ENCODE measurements at places on chromosomes 1 and 21. TPM values are rescaled to one million over a fixed set of nuclear protein-coding genes. Genes with fewer than 3 reads are reported as not detected.

Gene KRTAP7-1
- total RNA-seq: not detected

Gene RAB42
- total RNA-seq: 4.7 TPM

Gene GPR25
- total RNA-seq: 0.64 TPM

Gene C1orf226
- total RNA-seq: 44.1 TPM

Gene LYPLAL1
- 14.8 TPM for total RNA-seq

Gene DCST1
- total RNA-seq: not detected

Gene SNX27
- total RNA-seq: 28.4 TPM

Gene SLC25A34
- 22.6 TPM for total RNA-seq

GRCh38 chr1:230326971-230327891 lies 98.9 kb downstream of the PGBD5 start:
- DNase-seq: no peak

DNA sequence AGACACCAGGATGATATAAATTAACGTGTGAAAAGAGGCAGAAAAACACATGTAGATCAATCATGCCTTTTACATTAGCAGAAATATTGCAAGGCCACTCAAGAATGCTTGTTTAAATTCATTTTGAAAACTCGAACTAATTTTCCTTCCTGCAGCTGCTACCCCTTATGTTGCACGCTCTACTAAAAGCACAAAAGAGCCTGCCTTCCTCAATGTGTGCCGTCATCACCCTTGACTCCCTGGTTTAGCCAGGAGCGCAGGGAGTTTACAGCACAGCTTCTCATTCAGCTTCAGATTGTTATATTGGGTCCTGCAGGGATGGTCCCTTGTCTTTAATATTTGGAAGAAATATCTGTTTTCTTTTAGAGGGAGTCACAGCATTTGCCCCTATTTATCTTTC lies 10.1 kb upstream of the ST6GALNAC5 start:
- DNase-seq: no peak

- DNase-seq: no peak
Observed at GRCh38 chr1:96130432-96130831, 591.2 kb upstream of the PTBP2 start.

DNA sequence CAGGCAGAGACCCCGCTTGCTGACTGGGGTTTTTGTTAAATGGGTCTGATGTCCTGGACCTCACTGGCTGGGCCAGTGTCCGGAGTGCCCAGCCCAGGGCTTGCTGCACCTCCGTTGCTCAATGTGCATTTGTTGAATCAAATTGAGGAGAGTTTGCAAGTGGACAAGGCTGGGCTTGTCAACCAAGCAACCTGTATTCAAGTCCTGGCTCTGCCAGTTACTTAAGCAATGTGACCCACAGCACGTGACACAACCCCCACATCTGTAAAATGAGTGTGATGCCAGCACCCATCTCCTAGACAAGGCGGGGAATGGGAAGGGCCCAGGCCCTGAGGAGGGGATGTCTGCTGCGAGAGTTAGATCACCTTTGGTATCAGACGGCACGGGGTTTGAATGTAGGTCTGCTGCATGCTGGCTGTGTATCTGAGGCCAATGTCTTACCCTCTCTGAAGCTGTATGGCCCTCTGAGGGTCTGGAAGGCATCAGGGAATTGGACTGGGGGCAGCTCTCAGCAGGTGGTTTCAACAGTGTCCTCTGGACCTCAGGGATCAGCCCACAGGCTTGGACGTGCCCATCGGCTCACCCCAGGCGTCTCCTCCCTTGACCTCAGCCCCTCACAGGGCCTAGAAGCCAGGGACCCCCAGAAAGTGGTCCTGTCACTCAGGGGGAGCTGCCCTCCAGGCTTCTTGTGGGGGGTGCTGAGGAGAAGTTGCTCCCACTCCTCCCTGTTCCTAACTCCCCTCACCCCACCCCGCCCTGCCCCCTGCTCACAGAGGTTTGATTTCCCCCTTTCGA lies 51.0 kb upstream of the RUNX3 start:
- DNase-seq: no peak

- DNase-seq: no peak
Observed at GRCh38 chr21:44043613-44044012, 31.5 kb downstream of the TRAPPC10 start.

DNA sequence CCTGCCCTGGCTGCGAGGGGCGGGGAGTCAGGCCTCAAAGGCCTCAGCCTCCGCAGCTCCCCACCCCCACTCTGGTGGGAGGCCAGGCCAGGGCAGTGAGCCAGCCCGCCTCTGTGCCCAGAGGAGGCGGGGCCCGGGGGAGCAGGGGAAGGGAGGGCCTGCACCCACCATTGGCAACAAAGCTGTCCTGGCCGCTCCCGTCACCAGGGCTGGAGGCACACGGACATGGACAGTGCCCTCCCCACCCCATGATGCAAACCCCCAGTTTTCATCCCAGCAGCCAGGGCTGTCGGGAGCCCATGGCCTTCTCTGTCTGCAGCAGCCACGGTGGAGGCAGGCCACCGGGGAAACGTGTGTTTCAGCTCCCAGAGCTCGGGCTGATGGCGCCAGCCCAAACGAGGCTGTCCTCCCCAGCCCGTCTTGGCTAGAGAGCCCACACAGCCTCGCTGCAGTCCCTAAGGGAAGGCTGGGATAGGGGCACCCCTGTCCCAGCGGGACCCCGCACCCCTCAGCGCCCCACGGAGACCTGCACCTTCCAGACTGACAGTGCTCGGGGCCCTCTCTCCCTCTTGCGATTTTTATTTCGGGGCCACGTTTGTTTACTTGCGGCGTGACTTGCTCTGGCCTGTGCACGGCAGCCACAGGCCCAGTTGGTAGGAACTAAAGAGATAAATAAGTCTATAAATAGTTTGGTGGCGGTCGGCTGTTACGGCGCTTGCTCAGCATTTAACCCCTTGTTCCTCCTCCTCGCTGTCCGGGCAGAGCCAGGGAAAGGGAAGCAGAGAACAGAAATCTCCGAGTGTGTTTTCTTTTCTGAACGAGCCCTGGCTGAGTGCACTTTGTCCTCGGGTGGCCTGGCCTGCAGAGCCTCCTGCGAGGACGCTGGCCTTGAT lies 101.8 kb downstream of the PRDM16 start:
- peak; percentile 63 for DNase-seq

GRCh38 chr1:225445639-225446594 lies 18.1 kb upstream of the LBR start:
- DNase-seq: peak; percentile 43

All from left colon (tissue), 2 donors.